ENCODE measurements at places on chromosomes 2 and 18. TPM values are rescaled to one million over a fixed set of nuclear protein-coding genes. Genes with fewer than 3 reads are reported as not detected.

DNA sequence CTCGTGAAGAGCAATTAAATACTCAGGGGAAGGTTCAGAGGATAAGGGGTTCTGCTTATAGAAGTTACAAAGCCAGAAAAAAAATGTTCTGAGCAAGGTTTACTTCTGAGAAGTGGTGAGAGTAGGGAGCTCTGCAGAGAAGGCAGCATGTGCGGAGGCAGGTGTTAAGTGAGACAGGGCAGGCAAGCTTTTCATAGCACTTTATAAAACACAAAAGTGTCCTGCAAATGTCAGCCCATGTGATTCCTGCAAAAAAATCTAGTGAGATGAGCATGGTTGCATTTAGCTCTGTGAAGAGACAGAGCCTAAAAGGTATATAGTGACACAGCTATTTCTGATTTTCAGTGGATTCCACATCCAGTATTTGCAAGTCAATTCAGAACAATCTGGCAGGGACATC lies 223.8 kb upstream of the SYT4 start:
- DNase-seq: no peak

DNA sequence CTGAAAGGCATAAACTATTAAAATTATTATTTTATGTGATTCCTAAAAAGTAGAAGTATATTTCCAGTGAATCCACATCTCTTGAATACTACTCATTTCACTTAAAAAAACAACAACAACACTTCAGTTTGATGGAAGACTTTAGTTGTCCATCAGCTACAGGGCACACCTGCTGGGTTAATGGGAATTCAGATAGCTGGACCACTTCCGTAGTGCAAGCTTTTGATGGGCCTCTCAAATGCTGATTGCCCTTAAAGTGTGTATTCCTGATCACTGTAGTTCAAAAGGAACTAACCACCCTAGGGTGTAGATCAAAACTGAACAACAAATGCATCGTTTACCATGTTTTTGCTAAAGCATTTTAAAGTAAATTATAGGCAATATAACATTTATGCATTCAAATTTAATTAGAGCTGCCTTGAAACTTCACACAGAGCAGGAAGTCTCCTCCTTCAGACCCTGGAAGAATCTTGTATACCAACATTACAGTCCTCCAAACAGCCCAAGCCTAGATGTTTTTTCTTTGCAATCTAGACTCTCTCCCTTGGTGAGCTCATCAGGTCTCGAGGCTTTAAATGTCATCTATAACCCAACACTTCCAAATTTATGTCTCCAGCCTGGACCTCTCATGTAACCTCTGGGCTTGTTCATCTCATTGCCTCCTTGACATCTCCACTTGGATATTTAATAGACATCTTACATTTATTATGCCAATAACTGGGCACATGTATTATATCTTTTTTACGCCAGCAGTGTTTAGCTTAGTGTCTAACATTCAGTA lies 510.1 kb upstream of the SLC39A10 start:
- no peak for DNase-seq

- no peak for DNase-seq
Observed at GRCh38 chr2:234352270-234352669, 144.6 kb downstream of the ARL4C start.

- DNase-seq: no peak
Observed at GRCh38 chr2:96414161-96414710, 78.7 kb downstream of the NCAPH start.

- DNase-seq: no peak
Observed at GRCh38 chr2:162029287-162029901, 44.6 kb downstream of the DPP4 start.

MGAT4A gene
- 14.1 TPM for total RNA-seq

- DNase-seq: no peak
Observed at GRCh38 chr2:232891621-232892071, 21.6 kb downstream of the SNORC start.

DCDC2C gene
- not detected for total RNA-seq

- no peak for DNase-seq
Observed at GRCh38 chr2:77520641-77521547, 1.3 kb downstream of the LRRTM4 start.

GAL3ST2 gene
- total RNA-seq: not detected

GRCh38 chr2:105935063-105935462 lies 190.4 kb downstream of the NCK2 start:
- no peak for DNase-seq

- DNase-seq: no peak
Observed at GRCh38 chr2:181072486-181073235, 92.3 kb downstream of the UBE2E3 start.

ITPRIPL1 gene
- 2.1 TPM for total RNA-seq

DNA sequence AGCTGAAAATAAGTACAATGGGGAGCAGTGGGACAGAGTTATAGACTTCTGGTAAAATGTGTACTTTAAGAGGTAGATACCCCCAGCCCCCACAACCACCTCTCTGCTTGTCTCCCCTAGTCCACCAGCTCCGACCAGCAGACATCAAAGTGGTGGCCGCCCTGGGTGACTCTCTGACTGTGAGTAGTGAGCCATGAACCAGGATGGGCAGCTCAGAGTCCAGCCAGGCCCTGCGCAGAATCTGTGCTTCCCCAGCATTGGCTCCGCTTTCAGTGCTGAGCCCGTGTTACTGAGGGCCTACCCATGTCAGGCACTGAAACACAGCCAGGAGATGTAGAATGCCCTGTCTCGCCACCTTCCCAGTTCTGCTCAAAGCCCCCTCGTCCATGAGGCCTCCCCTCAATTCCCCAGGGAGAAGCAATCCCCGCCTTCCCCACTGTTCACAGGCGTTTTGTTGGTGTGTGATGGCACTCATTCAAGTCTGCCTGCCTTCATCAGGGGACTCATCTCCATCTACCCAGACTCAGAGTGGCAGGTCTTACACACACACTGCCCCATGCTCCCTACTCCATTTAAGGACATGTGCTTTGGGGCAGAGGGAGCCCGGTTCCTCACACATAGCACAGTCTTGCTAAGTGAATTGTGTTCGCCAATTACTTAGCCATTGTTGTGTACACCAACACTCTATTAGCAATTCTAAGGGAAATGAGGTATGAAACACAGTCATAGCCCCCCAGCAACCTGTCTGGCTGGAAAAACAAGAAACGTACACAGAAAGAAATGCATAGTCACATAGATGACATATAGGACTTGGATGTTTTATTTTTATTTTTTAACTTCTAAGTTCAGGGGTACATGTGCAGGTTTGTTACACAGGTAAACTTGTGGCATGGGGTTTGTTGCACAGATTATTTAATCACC lies 122.6 kb downstream of the PLB1 start:
- no peak for DNase-seq

DNA sequence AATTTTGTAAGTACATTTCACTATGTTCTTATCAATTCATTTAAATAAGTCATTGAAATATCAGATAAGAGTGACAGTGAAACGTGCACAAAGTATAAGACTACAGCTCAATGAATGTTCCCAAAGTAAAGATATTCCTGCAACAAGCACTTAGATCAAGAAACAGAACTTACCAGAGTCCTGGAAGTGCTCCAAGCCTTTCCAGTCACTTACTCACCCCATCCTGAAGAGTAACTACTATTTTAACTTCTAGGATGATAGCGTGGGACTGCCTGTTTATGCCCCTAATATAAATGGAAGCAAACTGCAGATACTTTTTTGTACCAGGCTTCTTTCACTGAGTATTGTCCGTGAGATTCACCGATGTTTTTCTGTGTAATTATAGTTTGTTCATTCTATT lies 768.9 kb downstream of the SLC4A3 start:
- no peak for DNase-seq

DNA sequence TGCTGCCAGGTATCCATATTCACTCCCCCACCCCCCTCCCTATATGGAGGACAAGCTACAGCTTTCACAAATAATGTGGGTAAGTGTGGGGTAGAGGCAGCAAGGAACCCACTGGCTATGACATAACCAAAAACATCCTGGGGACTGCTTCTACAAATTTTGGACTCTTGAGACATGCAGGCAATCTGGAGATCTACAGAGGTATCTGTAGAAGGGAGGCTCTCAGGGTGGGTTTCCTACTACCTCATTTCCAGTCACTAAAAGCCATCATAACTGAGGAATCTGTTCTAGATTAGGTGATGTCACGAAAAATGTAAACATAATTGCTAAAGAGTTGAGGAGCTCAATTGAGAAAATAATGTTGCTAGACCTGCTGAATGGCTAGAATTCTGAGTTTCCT lies 46.8 kb upstream of the WIPF1 start:
- no peak for DNase-seq

GRCh38 chr2:23620841-23621341 lies 235.9 kb downstream of the KLHL29 start:
- no peak for DNase-seq

DNA sequence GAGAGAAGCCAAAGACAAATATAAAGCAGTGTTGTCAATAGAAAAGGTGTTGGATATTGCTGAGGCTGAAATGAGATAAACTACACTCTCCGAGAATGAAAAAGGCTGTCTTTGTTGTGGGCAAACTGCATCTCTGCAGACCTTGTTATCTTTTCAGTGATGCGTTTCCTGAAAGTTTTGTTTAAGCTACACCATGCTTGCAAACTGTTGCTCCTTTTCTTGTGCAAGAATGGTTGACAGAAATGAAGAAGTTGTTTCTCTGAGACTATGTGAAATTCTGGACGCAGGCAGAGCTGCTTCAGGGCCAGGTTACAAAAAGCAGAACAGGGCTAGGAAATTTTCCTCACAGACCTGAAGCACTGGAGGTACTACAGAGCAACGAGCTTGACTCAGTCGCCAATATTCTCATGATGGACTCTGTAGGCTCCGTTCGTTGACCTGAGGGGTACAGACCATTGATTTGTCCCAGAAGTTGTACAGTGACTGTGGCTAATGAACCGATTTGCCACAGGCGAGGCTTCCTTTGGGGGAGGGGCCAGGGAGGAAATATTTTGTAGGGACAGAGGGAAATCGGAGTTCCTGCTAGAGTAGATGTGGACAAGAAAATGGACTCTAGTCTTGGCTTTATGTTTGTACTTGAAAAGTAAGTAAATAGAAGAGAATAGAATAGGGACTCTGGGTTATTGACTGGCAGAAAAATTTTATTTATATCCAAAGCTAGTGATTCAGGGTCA lies 3.5 kb upstream of the ATL2 start:
- DNase-seq: no peak

DNA sequence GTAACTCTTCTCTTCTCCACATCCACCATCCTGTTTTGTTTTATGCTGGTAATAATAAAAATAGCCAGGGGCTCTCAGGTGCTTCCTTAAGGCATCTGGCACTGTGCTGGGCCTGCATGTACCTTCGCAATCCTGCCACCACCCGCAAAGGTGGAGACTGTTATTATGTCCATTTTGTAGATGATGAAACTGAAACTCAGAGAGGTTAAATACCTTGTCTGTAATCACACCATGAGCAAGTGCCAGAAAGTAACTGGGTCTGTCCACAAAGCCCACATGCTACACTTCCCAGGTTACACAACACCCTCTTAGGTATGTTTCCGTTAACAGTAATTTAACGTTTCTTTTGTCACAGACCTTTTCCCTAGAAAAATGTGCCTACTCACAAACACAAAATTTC lies 27.0 kb downstream of the NRP2 start:
- DNase-seq: no peak

DPYSL5 gene
- total RNA-seq: not detected

DNA sequence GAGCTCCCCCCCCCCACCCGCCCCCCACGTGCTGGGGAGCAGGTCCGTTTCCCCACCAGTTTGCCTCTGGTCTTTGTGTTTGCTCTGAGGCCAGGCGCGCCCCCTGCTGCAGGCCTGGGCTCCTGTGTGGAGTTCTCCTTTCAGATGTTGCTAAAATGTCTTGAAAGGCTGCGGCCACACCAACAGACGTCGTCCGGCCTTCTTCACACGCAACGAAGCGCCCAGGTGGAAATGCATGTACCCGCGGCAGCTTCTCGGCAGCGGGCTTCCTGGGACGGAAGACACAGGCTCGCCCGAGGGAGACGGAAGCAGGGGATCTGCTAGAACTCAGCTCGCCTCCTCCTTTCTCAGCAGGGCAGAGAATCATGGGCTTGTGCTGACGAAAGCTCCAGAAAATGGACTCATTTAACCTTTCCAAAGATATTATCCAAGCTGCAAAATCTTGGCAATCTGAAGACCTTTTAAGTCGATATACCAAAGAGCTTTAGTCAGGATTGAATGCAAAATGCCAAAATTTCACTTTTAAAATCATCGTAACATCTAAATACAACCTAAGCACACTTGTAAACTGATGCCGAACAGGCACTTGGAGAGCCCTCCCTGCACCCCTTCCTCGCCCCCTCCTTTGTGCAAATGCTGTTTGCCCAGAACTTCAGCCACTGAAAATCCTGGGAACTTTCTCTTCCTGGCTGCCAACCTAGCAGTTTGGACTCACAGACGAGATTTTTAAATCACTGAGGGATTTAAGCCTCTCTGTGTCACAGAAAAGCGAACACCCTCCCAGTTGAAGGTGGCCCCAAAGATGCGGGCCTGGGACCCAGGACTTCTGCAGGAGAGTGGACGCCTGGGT lies 125.5 kb upstream of the ZNF516 start:
- DNase-seq: peak; percentile 59

- no peak for DNase-seq
Observed at GRCh38 chr2:152626911-152627339, 90.3 kb downstream of the PRPF40A start.

EVX2 gene
- total RNA-seq: not detected

DNA sequence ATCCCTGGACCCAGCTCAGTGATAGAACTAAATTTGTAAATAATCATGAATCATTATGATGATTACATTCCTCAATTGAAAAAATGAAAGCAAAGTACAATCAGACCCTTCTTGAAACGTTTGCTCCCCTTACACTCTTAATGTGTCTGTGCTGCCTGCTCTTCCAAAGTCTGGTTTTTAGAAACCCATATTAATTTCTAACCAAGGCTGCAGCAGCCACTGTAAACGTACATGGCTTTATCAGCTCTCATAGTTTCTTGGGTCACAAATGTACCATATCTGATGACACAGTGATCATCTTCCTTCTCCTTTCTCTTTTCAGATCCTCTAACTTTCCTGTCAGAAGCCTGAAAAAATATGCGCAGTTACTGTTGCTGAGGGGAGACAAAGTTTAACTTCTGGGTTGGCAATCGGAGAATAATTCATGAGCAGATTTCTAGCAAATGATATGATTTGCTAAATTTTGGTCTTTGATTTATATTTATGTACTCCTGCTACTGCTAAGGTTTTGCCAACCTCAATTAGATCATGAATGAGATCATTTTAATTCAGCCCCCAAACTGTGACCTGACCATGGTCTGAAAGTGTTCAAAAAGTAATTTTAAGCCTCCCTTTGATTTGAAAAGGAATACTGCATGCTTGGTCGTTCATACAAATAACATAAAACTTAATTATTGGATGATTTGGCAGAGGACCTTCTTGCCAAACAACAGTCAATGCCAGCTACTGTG lies 12.3 kb downstream of the ZEB2 start:
- DNase-seq: no peak

GMPPA gene
- 25.8 TPM for total RNA-seq

All from gastrocnemius medialis (tissue), 4 donors.